ENCODE measurements at places on chromosomes 12 and 14.

- DNase-seq: no peak
Observed at GRCh38 chr12:108750526-108750925, 19.2 kb upstream of the CORO1C start.

DNA sequence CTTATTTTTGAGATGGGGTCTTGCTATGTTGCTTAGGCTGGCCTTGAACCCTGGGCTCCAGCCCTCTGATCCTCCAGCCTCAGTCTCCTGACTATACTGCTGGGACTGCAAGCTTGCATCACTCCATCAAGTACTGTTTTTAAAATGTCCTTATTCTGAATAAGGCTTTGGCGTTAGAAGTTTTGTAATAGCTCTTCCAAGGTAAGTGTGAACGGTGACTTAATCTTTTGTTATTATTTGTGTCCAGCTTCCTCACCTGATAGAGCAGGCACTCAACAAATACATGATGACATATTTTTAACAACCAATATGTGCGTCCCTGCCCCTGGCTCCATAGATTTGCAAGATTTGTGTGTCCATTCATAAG, 1.4 kb downstream of the C1RL start:
- no peak for DNase-seq

DNA sequence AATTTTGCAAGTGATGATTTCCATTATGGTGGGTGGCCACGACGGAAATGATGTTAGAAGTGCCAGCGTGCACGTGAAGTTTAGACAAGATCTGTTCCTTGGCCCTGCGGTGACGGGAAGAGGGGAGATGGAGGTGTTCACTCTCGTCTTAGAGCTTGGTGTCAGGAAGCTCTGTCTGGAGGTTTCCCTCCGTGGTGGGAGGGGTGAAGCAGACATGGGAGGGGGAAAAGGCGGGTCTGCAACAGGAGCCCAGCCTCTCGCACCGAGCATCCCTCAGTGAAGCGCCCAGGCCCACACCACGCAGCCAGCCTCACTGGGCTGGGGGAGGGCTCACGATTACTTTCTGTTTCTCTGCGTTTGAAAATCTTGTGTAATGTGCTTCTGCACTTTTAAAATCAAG, 26.3 kb downstream of the EML1 start:
- no peak for DNase-seq

- DNase-seq: no peak
Observed at GRCh38 chr14:67059596-67059995, 129.6 kb upstream of the GARIN2 start.

DNA sequence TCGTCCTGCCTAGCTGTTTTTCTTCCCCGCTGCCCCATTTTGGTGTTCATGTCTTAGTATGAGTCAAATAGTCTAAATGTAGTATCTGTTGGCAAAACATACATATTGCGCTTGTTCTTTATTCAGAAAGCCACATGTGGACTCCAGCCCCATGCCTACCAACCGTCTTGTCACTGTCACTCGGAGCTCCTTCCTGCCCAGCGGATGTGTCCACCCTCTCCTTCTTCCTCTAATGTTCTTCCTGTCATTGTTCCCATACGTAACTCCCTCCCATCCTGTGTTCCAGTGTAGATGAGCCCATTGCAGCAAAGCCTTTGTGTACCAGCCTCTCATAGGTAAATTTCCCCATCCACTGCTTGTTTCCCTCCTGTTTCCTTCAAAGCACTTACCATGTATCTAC, 120.5 kb downstream of the TMX1 start:
- DNase-seq: no peak

DNA sequence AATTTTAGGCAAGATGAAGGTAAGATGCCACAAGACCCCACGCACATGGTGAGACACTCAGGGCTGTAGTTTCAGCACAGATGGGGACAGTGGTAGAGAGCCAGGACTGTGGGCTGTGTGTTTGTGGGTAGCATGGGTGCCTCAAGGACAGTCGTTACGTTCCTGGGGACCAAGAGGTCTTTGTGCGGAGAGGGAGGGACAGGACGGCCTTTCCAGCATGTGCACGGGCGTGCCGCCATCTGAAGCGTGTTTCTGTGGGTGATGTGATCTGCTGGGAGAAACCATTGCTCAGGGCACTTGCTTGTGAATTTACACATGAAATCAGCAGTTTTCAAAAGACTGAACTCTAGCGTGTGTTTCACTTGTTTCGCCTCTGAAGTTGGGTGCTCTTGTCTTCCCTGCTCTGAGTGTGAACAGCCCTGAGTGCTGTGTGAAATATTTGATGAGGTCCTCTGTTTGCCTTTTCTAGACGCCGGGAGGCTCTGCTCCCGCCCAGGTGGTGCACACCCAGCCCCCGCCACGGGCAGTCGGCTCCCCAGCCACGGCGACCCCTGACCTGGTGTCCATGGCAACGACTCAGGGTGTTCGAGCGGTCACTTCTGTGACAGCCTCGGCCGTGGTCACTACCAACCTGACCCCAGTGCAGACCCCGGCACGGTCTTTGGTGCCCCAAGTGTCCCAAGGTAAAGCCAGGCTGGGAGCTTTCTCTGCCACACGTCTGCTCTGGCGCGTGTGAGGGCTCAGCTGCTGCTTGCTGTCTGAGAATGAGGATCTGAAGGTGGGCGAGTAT, 82.3 kb downstream of the DDX51 start:
- DNase-seq: no peak

GRCh38 chr12:48084066-48084465, 21.8 kb downstream of the SENP1 start:
- no peak for DNase-seq

DNA sequence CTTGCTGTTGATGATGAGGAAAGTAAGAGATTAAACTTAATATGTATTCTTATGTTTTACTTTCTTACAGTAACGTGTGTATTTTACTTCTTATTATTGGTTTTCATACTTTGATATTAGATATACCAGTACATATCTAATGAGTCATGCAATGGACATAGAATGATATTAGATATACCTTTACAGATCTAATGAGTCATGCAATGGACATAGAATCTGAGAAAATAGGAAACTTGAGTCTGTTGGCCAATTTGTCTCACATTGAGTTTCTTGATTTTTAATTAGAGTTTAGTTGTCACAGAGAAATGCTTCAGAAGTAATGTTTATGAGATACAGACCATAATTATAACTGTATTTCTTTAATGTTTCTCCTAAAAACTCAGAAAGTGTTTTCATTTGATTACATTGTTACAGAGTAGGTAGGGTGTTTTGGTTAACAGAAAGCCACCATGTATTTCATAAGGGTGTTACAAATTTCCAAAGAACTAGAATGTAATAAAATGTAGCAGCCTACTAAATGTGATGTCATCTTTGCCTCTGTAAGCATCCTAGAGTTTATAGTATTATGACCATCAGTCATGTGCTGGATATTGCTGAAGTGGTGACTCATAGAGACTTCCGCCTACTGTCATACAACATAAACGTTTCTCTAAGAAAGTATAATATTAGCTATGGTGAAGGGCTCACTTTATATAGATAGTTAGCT, 3.0 kb downstream of the GAS2L3 start:
- DNase-seq: no peak
